ENCODE measurements at places on chromosomes 6 and 20. TPM values are rescaled to one million over a fixed set of nuclear protein-coding genes. Genes with fewer than 3 reads are reported as not detected.

The MLN gene
- not detected for polyA plus RNA-seq

The REM1 gene
- 0.46 TPM for polyA plus RNA-seq

The LINC00237 gene
- not detected for polyA plus RNA-seq

GRCh38 chr6:26267083-26267589, 97.9 kb upstream of the BTN3A2 start:
- H3K4me3 ChIP-seq, result no peak overlapping the region
- H3K4me1 ChIP-seq, result no peaks in the 10 kb centered on the region
- no peak for DNase-seq
- no peaks in the 10 kb centered on the region for H3K36me3 ChIP-seq
- H3K27me3 ChIP-seq, result peaks cover 3% of the 10 kb centered on the region

DNA sequence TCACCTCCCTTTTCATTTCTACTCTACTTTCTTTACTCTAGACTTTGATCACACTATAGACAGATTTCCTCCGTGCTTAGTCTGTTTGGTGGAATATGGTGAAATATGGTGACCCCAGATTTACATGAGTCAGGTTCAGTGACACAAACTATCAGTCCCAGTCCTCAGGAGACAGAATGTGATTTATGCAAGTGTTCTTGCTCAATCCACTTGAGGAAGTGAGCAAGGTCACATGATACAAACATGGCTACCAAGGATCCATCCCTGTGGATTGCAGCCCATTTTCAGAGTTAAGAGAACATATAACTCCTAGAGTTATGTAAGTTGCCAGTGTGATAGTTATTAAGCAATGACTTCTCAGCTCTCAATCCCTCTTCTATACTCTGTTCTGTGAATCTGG, 23.7 kb upstream of the TSHZ2 start:
- DNase-seq, result no peak
- no peak overlapping the region for H3K27ac ChIP-seq
- H3K36me3 ChIP-seq, result no peaks in the 10 kb centered on the region

DNA sequence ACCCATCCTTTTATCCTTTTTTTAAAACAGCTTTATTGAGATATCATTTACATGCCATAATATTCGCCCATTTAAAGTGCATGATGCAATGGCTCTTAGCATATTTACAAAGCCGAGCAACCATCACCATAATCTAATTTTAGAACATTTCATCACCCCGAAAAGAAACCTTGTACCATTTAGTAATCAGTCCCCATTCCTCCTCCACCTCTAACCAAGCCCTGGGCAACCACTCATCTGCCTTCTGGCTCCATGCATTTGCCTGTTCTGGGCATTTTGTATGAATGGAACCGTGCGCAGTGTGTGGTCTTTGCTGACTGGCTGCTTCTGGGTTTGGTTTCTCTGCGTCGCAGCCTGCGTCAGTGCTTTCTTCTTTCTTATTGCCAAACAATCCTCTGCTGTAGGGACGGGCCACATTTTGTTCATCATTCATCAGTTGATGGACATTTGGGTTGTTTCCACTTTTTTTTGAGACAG, 10.2 kb upstream of the EEF1A2 start:
- no peaks in the 10 kb centered on the region for H3K36me3 ChIP-seq
- H3K4me1 ChIP-seq, result no peaks in the 10 kb centered on the region
- DNase-seq, result no peak
- H3K4me3 ChIP-seq, result no peak overlapping the region

- H3K4me3 ChIP-seq, result no peak overlapping the region
- no peak overlapping the region for H3K27ac ChIP-seq
- DNase-seq, result no peak
- H3K27me3 ChIP-seq, result no peaks in the 10 kb centered on the region
- H3K4me1 ChIP-seq, result no peaks in the 10 kb centered on the region
These were observed 128.5 kb upstream of the ENPP5 start for GRCh38 chr6:46299253-46299652.

DNA sequence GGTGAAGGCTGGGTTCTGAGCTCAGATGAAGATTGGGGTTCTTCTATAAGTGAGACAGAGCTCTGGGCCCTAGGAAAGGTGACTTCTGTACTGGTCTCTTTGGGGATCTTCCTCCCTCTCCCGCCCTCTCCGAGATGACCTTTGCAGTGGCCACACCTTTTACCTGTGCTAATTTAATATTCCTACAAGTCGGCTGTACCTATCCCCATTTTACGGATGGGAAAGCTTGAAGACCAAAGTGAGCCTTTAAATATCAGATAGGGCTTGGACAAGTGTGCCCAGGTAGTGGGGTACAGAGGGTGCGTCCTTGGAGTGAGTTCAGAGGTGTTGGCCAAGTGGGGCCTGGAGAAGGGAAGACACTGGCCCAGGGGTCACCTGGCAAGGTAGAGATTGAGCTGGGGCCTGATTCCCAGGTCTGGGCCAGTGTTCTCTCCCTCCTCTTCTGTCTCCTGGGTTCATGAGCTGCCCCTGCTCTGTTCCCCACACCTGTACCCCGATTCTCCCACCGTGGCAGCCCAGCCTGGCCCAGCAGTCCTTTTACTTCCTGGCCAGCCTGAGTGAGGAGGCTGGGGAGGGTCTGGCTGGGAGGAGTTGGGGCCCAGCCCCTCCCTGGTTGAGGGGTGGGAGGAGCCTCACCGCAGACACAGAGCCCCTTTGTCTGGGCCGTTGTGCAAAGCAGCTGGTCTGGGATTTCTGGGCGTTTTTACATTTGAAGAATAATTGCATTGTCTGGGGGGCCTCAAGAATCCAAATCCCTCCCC, 152.1 kb upstream of the RNF24 start:
- H3K4me1 ChIP-seq, result peaks cover 12% of the 10 kb centered on the region
- H3K4me3 ChIP-seq, result no peak overlapping the region
- H3K27me3 ChIP-seq, result no peaks in the 10 kb centered on the region
- DNase-seq, result no peak
